Renal cortical epithelial cell (primary cell): ENCODE measurements at places on chromosomes 2 and 18. TPM values are rescaled to one million over a fixed set of nuclear protein-coding genes. Genes with fewer than 3 reads are reported as not detected.

Gene WDR35
- total RNA-seq: 14.6 and 38.4 TPM in 2 replicates

Gene CCDC178
- total RNA-seq: 0.30 TPM in 1 of 2 replicates, not detected in the other

Gene RFX8
- not detected in 2 replicates for total RNA-seq

Gene FKBP1B
- 21.3 and 28.5 TPM in 2 replicates for total RNA-seq

Gene POTEE
- not detected in 2 replicates for total RNA-seq

Gene CLEC4F
- total RNA-seq: not detected in 2 replicates
